Sigmoid colon (tissue), 7 donors: ENCODE measurements at places on chromosomes 6 and 20. TPM values are rescaled to one million over a fixed set of nuclear protein-coding genes. Genes with fewer than 3 reads are reported as not detected.
A peak's percentile ranks its signal among the peaks of the same experiment; 100 is the strongest.

PDE7B gene
- total RNA-seq: 8.6 TPM

DNA sequence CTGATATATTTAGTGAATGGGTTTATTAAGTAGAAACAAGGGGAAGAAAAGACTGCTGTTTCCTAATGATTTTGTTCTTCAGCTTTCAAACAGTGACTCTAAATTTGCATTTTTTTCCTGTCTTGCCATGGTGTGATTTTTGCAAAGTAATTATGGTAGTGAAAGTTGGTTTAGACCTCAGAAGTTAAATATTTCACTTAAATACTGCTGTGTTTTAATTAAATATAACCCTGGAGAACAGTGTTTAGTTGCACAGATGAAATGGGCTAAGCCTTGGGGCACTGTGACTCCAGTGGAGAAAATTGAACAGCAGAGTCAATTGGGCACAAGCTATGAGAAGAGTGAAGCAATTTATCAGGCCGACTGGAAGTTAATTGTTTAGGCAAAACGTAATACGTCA, 111.1 kb upstream of the MCHR2 start:
- no peak for DNase-seq

GRCh38 chr20:1437235-1437904, 29.3 kb downstream of the NSFL1C start:
- peak; percentile 78 for DNase-seq

GRCh38 chr6:78578430-78578829, 288.9 kb upstream of the IRAK1BP1 start:
- DNase-seq: no peak

DNA sequence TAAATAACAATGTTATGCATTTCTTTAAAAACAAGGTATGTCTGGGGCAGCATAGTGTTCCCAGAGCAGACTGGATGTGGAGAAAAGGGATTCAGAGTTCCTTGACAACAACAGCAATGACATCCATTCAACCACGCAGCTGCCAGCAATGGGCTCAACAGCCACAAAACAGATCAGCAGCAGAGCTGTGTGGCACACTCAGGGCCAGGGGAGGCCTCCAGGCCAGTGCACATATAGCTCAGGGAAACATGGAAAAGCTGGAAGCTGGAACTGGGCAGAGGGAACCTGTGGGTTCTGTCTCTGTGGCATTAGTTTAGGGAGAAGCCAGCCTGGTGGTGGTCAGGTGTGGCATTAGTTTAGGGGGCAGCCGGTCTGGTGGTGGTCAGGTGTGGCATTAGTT, 148.3 kb downstream of the SMOC2 start:
- DNase-seq: no peak

GRCh38 chr20:25461786-25462545, 54.5 kb downstream of the GINS1 start:
- DNase-seq: peak; percentile 48

- no peak for DNase-seq
Observed at GRCh38 chr20:31693987-31694661, 28.5 kb downstream of the BCL2L1 start.

- peak; percentile 66 for DNase-seq
Observed at GRCh38 chr6:129032602-129033001, 149.7 kb downstream of the LAMA2 start.

- no peak for DNase-seq
Observed at GRCh38 chr6:12718015-12718414, 1.4 kb downstream of the PHACTR1 start.

IP6K3 gene
- 4.9 TPM for total RNA-seq

PRSS16 gene
- total RNA-seq: not detected

AGER gene
- total RNA-seq: 7.9 TPM

ACTL10 gene
- 1.1 TPM for total RNA-seq
